CD4-positive, alpha-beta T cell treated with Interleukin-10 for 1 hour (primary cell): ENCODE measurements at places on chromosomes 13 and 19.

DNA sequence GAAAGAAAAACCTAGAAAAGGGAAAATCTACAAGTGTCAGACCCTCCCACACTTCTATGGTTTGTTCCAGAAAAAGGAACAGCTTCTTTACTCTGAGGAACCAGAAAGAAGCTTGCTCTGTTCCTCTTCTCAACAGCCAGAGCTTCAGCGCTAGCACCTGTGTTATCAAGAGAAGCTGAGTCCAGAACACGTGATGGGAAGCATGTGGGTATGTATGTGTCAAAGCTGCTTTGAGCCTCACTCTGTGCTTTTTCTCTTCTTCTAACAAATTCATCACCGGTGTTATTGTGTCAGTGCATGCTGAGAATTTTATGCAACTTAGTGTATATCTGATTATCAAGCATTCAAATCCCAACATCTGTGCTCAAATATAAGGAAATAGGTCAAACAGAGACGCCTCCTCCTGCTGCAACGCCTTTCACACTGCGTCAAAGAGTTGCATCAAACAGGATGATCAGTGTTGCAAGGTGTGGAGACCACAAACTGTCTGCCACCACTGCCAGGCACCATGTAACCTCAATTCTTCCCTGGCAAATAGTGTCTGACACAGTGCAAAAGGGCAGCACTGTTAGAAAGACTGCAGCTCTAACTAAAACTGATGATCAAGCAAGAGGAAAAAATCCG is 83.9 kb downstream of the LRRC63 start:
- peak; percentile 76 for DNase-seq

GRCh38 chr13:75302071-75302698 is 179.8 kb downstream of the TBC1D4 start:
- DNase-seq = no peak

- DNase-seq = no peak
These were observed 1295.1 kb upstream of the PCDH20 start for GRCh38 chr13:62710787-62711186.

- DNase-seq = no peak
These were observed 6.5 kb upstream of the GPC6 start for GRCh38 chr13:93220073-93220472.

- DNase-seq = no peak
These were observed 137.6 kb downstream of the STK24 start for GRCh38 chr13:98439126-98439828.
